ENCODE measurements at places on chromosomes 1 and 21.
A peak's percentile ranks its signal among the peaks of the same experiment; 100 is the strongest.

GRCh38 chr1:150809651-150810050 is 1.6 kb upstream of the CTSK start:
- no peak for DNase-seq

DNA sequence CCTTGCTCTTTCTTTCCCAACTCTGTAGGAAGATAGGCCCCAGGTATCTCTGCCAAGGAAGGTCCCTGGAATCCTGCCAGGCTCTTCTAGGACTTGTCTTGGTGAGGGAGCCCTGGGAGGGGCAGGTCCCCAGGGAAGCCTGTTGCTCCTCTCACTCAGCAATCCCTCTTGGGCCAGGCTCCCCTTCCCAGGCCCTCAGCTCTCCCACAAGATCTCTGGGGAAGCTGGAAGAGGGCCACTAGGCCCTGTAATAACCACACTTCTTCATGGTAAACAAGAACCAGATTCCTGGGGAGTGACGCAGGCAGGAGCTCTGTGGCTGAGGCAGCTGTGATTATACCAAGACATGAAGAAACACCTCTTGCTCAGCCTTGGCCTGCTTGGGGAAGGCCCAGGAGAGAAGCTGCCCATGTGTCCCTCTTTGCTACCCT is 9.9 kb upstream of the MAPKAPK2 start:
- DNase-seq: no peak

- no peak for DNase-seq
Observed at GRCh38 chr1:910311-910880, 13.3 kb upstream of the SAMD11 start.

DNA sequence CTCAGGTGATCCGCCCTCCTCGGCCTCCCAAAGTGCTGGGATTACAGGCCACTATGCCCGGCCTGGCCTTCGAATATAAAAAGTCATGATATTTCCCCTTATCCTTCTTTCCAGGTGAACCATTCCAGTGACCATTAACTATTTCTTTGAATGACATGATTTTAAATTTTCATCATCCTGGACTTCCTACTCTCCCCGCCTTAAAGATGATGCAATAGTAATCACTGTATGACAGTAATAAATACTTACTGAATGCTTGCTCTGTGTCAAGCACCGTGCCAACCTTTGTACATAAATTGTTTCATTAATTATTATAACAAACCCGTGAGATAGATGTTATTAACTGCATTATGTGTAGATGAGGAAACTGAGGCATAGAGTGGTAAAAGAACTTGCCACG is 19.9 kb upstream of the ATP1A1 start:
- no peak for DNase-seq

GRCh38 chr1:206558794-206559671 is 51.7 kb downstream of the RASSF5 start:
- DNase-seq: no peak

- DNase-seq: no peak
Observed at GRCh38 chr1:213138391-213138790, 87.3 kb downstream of the RPS6KC1 start.

DNA sequence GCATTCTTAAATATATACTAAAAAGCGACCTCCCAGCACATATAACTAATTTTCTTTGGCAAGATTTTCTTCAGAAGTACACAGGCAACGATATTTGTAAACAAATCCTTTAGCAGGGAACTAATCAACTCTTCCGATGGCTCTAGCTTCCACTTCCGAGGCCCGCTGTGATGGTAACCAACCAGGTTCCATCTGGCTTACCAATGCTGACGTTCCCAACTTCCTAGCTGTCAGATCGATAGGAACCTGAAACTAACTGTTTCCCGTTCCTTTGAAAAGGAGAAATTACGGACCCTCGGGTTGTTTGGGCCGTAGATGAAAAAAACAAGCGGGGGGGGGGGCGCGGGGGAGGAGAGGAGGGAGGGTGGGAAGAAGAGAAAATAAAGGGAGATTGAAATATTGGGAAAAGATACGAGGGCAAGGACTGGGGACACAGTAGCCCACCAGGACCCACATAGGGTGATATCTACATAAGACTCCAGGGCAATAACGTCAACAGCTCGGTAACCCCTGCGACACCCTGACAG is 513 bp downstream of the GTF2B start:
- DNase-seq: peak; percentile 37

DNA sequence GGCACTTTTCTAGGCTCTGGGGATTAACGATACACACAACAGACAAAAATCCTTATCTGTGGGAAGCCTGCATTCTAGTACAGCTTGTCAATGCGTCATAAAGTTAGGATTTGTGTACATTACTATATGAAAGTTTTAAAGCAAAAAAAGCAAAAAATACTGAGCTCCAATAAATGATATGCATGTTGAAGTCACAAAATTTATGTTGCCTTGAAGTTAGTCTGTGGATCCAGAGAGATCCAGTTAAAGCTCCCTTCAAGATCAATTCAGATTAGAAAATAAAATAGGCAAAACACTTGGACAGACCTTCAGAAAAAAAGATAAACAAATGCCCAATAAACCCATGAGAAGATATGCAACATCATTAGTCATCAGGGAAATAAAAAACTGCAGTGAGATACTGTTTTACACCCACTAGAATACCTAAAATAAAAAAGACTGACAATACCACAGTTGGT is 33.1 kb upstream of the KCNQ4 start:
- DNase-seq: no peak

DNA sequence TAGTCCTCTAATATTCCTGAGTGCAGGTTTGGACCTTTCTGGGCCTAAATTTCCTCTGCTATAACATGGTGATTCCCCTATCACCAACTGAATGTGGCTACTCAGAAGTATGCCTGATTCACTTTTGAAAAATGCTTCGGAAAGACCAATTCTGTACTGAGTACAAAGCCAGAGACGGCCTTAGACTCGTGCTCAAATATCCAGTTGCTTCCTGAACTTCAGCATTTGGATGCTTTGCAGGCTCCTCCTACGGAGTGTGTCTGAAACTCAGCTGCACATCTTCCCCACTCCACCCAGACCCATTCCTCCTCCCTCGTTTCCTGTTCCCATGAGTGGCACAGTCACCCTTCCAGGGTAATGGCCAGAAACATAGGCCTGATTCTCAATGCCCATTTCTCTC is 98.4 kb upstream of the GADD45A start:
- DNase-seq: no peak

GRCh38 chr1:9628541-9629444 is 22.7 kb upstream of the PIK3CD start:
- DNase-seq: peak; percentile 88

GRCh38 chr1:151825751-151826660 is 5.6 kb downstream of the RORC start:
- peak; percentile 87 for DNase-seq

- no peak for DNase-seq
Observed at GRCh38 chr1:152190589-152190988, 31.6 kb upstream of the RPTN start.

GRCh38 chr1:71862756-71863155 is 419.6 kb downstream of the NEGR1 start:
- no peak for DNase-seq

DNA sequence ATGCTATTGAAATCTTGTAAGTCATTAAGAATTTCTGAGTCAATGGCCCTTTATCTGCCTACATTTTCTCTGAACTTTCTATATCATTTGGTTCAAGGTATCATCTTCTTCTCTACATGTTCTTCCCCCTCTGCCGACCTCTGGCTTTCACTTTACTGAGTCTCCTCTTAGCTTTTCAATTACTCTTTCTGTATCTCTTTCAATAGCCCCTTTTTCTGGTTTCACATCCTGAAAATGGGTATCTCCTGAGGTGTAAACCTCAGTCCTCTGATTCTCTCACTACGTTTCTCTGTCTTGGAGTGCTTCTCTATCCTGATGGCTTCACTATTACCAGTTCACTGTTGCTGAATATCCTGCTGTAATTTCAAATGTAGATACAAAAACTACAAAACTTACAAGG is 98.9 kb downstream of the LYST start:
- no peak for DNase-seq

DNA sequence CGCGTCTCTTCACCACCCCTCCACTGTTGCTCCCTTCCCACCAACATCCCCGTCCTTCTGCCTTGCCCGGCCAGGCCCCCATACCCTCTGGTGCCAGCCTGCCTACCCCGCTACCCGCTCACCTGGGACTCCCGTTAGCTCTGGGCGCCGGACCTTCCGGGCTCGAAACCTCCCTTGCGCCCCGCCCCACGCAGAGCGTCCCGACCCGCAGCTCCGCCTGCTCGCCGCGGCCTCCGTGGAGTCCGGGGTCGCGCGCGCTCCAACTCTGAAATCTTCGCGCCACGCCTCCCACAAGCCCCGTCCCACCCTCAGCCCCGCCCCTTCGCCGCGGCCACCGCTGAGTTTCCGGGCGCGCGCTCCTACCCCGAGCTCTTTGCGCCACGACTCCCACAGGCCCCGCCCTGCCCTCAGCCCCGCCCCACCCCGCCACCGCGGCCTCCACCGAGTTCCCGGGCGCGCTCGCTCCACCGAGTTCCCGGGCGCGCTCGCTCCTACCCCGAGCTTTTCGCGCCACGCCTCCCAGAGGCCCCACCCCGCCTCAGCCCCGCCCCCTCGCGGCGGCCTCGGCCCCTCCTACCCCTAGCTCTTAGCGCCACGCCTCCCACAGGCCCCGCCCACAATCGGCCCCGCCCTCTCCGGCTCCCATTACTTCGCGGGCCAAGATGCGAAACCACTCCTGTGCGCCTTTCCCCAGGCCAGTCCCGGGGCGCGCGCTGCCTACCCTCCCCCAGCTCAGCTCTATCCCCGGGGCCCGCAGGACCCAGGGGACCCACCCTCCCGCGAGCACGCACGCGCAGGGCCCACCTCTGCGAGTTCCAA is at the start of gene IFT25:
Gene IFT25 (minus strand): TSS at position 267 of the 819 bp plus-strand sequence. CDS start 5,617 bp downstream, outside the sequence.
- DNase-seq: peak; percentile 97

GRCh38 chr1:33874636-33875035 is 10.8 kb downstream of the HMGB4 start:
- no peak for DNase-seq

DNA sequence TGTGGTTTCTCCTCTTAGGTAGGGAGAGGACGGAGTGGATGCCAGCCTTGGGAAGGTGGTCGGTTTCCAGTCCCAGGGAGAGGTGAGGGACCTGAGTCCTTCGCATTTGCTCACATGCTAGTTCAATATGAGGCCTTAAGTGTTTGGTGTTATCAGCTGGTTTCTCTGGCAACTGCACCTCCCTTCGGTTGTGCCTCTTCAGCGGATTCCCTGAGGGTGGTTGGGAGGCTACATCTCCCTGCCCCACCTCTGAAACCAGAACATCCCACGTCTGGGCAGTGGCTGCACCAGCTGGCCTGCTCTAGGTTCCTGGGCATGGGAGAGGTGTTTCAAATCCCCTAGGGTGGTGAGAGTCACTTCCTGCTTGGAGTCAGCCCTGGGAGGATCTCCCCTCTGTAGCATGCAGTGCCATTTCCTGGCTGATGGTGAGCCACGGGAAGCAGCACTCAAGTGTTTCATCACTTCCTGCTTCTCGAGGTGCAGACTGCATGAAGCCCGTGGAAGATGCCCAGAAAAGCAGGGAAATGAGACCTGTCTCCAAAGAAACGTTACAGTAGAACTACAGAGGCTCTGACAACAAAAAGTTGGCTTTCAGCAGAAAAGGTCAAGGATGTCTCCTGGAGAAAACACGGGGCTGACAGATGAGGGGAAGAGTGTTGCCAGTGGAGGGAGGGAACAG is 4.5 kb downstream of the TMEM125 start:
- DNase-seq: peak; percentile 82

- DNase-seq: no peak
Observed at GRCh38 chr1:36835696-36836095, 198.6 kb downstream of the GRIK3 start.

DNA sequence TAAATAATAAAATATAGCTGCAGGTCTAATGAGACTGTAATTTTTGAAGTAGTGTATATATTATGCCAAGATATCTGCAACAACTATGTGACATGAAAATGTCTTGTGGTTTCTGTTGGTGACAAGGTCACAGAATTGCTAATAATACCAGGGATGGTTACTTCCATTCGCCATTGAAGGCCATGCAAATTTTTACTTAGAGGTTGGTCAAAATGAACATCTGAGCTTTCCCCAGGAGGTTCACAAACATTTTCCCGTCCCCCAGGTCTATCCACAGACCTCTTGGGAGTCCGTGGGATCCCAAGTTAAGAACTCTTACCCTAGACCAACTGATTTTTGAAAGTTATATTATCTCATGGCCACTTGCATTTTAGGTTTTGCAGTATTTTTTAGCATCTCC is 62.7 kb downstream of the BCL9 start:
- no peak for DNase-seq

DNA sequence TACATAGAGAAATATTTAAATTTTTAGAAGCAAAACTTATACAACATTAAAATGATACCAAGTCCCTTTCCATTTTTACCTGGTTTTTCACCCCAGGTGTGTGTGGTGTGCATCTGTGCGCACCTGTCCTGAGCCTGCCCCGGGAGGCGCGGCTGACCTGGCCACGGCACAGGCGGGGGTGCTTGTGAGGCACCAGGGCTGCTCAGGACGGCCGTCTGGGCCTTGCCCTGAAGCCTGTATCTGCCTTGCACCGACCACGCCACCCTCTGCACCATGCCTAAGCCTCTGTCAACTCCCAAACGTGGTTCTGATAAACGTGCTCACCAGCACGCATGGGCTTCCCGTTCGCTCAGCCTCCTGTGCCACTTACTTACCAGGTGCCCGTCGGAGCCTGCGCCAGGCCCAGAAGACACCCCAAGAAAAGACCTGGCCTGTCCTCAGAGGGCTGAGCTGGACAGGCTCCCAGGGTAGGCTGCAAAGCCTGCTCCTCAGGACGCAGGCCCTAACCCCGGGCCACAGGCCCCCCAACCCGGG is 20.9 kb downstream of the PANK4 start:
- no peak for DNase-seq

GRCh38 chr1:24540906-24541710 is 14.8 kb upstream of the NCMAP start:
- DNase-seq: no peak

- no peak for DNase-seq
Observed at GRCh38 chr21:37619464-37619974, 252.9 kb downstream of the DYRK1A start.

DNA sequence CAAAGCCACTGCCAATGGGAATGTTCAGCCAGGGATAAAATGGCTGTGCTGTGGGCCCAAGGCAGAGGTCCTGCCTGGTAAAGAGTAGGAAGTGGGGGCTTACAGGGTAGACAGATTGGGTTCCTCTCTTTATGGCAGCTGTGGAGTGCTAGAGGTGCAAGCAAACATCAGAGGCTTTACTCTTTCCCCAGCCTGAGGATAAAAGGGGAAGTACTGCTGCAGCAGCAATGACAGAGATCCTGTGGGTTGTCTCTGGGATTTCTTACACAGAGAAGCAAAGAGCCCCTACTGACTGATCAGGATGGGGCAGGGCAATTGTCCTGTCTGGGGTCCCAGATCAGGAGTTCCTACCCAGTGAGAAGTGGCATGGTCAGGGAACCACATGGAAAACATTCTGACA is 54.2 kb downstream of the DRAM2 start:
- DNase-seq: no peak

- DNase-seq: no peak
Observed at GRCh38 chr1:174812656-174813055, 187.1 kb upstream of the CACYBP start.
